Kidney epithelial cell (primary cell): ENCODE measurements at places on chromosomes 16 and 17. TPM values are rescaled to one million over a fixed set of nuclear protein-coding genes. Genes with fewer than 3 reads are reported as not detected.

DNA sequence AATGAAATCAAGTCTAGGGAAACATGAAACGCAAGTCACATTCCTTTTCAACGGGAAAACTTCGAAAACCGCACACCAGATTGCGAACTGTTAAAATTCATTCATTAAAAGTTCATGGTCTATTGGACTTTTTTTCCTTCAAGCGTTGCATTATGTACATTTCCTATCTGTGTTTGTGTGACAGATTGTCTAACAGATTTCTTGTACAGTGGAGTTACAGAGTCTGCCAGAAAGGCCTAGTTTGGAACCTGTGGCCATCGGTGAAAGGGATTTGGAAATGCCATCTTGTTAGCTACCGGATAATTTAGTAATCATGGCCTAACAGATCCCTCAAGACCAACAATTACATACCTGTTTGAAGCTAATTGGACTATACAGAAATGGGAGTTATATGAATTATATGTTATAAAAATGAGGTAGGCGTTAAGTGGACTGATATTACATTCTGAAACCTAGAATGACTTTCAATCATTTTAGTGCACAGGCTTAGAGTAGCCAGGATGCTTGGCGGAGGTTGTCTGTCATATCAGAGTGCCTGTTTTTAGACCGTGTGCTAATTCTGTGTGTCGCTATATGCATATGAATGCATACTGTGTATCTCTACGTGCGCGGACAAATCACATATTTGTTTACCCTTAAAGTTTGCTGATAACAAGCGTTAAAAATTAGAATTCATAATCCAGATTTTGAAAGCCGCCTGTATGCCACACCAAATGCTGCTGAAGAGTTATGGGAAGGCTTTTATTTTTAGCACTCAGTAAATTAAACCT lies 885.4 kb upstream of the RBFOX1 start:
- no peak for DNase-seq

DNA sequence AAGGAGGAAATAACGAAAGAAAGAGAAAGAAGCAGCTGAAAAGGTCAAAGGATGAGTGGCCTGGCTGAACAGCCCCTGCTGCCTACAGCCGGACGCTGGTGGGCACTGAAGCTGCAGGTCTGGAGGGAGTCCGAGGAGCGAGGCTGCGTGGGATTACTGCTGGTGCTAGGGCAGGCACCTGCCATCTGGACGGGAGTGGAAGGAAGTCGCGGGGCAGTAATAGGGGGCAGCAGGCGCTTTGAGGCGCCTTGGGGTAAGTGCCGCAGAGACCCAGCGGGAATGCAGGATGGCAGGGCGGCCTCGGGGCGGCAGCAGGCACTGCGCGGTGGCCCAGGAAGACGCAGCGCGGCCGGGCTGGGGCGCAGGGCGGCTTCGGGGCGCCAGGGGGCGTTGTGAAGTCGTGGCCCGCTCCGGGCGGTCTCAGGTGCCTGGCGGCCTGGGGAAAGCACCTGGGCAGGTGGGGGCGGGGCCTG lies 303 bp upstream of the SCNN1G start:
- DNase-seq = peak; percentile 5

DNA sequence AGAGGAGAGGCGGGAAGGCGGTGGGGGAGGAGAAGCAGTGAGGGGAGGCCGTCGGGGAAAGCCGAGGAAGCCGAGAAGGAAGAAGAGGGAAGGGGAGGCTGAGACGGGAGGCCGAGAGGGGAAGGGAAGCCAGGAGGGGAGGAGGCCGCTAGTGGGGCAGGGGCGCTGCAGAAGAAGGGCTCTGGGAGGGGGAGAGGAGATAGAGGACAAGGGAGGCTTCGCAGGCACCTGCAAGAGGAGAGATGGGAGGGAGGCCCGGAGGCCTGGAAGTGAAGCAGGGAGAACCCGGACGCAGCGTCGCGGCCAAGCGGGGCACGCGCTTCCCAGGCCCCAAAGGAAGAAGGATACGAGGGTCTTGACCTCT lies 2.3 kb downstream of the C17orf58 start:
- DNase-seq = no peak

DNA sequence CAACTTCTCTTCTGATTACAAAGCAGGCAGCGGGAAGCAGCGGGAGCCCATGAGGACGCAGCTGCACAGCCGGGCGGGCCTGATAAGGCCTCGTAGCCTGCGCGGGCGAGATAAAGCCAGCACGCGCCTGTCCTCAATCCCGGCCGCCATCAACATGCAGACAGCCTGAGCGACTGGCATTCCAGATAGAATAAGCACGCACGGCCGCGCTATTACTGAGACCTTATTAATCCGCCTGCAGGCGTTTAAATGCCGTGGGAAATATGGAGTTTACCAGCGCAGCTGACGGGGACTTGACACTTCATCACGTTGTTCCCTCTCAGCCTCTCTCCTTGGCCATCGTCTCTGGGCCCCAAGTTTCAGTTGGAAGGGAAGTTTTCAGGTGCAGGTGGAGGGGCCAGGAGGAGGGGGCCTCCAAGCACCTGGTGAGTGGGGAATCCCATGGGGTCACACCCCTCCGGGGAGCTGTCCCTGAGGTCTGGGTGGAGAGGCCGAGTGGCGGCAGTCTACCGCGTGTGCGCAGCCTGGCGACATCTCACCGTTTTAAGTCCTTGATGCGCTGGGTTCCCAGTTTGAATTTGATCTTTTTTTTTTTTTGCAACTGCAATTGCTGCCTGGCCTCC lies 27.3 kb upstream of the CBFA2T3 start:
- DNase-seq = no peak

- no peak for DNase-seq
Measured at GRCh38 chr17:12136243-12136642, 115.6 kb downstream of the MAP2K4 start.

- no peak for DNase-seq
Measured at GRCh38 chr17:39063681-39064069, 87.8 kb downstream of the PLXDC1 start.

DNA sequence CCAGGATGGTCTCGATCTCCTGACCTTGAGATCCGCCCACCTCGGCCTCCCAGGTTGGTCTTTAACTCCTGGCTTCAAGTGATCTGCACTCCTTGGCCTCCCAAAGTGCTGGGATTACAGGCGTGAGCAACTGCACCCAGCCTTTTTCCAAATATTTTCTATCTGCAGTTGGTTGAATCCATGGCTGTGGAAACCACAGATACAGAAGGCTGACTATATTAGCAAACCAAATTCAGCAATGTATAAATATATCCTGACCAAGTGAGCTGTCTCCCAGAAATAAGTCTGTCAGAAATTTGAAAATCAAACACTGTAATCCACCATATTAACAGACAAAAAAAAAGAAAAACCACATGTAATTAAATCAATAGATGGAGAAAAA lies 9.6 kb downstream of the CFDP1 start:
- no peak for DNase-seq

- no peak for DNase-seq
Measured at GRCh38 chr16:56108724-56109123, 82.6 kb upstream of the GNAO1 start.

DNA sequence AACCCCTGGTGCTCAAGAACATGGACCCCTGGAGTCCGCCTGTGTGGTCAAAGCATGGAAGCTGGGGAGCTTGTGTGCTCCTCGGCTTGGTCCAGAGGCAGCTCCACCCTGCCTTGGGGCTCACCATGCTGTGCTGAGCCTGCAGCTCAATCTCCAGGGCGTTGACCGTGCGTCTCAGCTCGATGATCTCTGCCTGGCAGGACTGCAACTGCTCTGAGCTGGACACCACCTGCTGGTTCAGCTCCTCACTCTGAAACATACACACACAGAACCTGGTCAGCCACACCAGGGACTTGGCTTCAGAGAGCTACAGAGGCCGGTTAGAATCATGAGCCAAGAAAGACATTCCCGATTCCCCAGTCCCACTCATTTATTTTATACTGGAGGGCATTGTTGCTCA lies 2.7 kb downstream of the KRT35 start:
- no peak for DNase-seq

DNA sequence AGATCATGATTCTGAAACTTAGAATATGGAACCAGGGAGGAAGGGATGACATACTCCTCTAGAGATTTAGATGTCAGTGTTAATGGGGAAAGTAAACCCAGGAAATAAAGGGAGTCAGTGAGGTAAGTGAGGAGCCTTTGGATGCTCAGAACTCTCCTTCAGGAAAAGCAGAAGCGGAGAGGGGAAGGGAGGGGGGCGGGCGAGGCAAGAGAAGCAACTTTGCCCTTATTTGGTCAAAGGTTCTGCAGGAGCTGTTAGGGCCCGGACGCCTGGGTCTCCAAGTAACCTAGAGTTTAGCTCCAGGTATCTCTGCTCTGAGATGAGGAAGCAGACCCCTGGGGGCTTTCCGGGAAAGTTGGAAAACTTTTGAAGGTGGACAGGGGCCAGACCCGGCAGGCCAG lies 1.3 kb downstream of the PFN1 start:
- DNase-seq = no peak

GRCh38 chr16:30570636-30571444 lies 674 bp downstream of the ZNF688 start:
- DNase-seq = no peak

- no peak for DNase-seq
Measured at GRCh38 chr16:86257546-86257945, 252.8 kb upstream of the FOXF1 start.

- no peak for DNase-seq
Measured at GRCh38 chr16:85582229-85582991, 30.7 kb upstream of the GSE1 start.

DNA sequence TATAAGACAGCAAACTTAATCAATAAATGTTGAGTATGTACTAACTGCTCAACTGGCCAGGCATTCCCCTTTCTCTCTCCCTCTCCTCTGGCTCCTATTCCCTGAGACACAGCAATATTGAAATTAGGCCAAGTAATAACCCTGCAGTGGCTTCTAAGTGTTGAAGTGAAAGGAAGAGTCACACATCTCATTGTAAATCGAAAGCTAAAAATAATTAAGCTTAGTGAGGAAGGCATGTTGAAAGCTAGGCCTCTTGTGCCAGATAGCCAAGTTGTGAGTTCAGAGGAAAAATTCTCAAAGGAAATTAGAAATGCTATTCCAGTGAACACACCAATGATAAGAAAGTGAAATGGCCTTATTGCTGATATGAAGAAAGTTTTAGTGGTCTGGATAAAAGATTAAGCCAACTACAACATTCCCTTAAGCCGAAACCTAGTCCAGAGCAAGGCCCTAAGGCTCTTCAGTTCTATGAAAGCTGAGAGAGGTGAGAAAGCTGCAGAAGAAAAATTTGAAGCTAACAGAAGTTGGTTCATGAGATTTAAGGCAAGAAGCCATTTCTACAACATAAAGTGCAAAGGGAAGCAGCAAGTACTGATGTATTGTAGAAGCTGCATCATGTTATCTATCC lies 35.4 kb upstream of the ABCC11 start:
- no peak for DNase-seq

DNA sequence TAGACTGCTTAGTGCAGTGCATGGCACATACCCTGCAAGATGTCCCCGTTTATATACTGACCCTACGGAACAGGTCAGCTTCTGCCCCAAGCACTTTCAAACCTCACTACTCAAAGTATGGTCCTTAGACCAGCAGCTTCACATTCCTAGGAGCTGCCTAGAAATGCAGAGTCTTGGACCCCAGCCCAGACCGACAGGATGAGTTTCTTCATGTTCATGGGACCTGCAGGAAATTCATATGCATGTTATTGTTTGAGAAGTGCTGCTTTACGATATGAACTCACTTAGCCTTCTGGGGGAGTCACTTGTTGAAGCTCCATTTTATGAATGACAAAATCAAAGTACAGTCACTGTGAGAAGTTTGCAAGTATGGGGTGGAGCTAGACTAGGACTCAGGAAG lies 82.6 kb downstream of the DYNLRB2 start:
- DNase-seq = no peak

DNA sequence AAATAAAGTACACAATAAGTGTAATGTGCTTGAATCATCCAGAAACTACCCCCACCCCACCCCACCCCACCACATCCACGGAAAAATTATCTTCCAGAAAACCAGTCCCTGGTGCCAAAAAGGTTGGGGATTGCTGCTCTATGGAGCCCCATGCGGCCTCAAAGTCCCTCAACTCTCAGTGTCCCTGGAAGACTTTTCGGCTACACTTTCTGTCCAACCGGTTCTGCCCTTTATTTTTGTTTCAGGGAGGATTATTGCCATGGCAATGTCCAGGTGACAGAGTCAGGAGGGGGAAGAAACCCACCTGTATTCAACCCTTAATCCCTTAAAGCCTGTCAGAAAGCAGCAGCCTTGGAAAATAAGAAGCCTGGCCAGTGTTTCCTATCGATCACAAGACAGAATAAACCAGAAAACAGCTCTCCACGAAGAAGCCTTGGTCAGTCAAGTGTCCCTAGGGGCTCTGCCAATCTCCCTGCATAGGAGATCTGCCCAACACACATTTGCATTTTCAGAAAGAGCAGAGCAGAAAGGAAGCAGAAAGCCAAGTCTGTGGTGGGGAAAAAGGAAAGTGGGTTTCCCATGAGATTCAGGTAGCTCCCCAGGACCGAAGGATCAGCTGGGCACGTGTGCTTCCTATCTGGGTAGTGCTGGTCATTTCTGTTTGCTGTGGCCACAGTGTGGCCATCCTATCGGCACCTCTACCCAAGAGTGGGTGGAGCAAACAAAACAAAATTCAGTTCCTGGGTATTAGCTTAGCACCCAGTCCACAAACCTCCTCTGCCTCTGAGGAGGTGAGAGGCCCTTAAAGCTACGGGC lies 342.7 kb downstream of the SOX9 start:
- no peak for DNase-seq

GRCh38 chr16:77033516-77033915 lies 157.5 kb upstream of the MON1B start:
- no peak for DNase-seq

- DNase-seq = no peak
Measured at GRCh38 chr17:45429339-45430005, 3.2 kb downstream of the ARHGAP27 start.

DNA sequence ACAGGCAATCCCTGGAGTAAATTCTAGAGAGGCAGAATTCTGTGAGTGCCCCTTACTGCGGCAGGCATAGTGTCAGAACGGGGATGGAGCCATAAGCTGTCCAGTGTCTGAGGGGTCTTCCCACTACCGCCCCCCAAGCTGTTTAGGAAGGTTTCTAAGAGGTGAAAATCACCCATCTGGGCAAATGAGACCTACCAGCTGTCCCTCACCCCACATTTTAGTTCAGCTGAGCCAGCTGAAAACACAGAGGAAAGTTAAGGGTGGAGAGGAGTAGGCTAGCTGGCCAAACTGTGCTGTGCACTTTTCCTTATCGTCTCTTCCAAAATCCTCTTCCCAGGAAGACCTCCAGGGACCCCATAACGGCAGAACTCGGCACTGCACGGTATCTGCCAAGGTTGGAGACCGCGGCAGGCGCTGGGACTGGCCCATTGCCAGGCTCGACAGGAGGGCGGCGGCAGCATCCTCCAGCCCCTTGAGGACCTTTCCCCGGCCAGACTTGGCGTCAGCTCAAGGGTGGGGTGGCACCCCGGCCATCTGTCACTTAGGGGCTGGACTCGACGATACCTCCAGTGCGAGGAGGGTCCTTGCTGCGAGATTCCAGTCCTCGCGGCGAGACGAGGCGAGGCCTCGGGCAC lies 955 bp downstream of the ACLY start:
- no peak for DNase-seq

CDIPT gene
- total RNA-seq = 83.9 and 85.2 TPM in 2 replicates

SULT1A2 gene
- total RNA-seq = 0.13 and 0.27 TPM in 2 replicates

PRSS33 gene
- total RNA-seq = not detected in 2 replicates

PNPO gene
- total RNA-seq = 39.7 and 43.5 TPM in 2 replicates

C16orf54 gene
- not detected in 2 replicates for total RNA-seq

NPIPB6 gene
- total RNA-seq = not detected in 2 replicates

LDHD gene
- total RNA-seq = 0.55 TPM in 1 of 2 replicates, not detected in the other

SHBG gene
- total RNA-seq = 0.79 TPM in 1 of 2 replicates, not detected in the other

LITAFD gene
- not detected in 2 replicates for total RNA-seq

MYH2 gene
- not detected in 2 replicates for total RNA-seq

AGRP gene
- not detected in 2 replicates for total RNA-seq
